ENCODE measurements at places on chromosomes 2 and 18.

DNA sequence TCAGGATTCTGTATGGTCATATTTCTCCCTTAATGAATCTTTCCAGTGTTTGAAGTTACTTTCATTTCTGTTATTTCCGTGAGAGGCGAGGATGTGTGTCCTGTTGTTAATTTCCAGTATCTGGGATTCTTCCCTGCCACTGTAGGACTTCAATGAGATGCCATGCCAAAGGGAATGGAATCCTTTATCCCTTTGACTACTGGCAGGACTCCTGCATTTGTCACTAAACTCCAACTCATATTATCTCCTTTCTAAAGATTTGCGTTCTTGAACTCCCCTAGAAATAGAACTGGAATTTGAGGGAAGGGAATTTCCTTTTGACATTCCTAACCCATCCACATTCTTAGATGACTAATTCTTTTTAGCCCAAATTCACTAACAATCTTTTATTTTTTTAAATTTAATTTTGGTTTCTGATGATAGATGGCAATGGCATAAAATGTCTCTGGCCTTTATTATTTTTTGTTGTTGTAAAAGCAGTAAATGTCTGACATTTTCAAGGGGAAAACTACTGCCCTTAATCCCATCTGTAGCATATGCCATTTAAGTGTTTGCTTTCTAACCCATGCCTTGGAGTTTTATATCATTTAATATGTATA lies 87.8 kb upstream of the EML6 start:
- no peak for DNase-seq

DNA sequence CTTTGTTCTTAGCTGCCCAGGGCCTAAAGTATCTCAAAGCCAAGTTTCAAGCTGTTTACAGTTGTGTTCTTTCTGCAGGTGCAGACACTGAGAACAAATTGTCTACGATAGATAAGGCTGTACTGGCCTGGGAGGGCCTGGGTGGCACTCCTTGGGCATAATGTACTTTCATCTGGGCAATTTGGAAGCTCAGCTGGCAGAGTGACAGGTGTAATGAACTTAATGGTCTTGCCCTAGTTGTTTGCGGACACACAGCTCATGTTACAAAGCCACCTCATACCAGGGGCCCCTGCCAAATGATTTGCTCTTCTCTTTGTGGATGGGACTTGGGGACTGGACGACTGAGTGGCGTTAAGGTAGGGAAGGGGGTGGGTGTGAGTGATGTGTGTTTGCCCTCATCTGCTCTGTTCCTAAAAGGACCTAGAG lies 4.3 kb downstream of the LDLRAD4 start:
- DNase-seq: no peak

DNA sequence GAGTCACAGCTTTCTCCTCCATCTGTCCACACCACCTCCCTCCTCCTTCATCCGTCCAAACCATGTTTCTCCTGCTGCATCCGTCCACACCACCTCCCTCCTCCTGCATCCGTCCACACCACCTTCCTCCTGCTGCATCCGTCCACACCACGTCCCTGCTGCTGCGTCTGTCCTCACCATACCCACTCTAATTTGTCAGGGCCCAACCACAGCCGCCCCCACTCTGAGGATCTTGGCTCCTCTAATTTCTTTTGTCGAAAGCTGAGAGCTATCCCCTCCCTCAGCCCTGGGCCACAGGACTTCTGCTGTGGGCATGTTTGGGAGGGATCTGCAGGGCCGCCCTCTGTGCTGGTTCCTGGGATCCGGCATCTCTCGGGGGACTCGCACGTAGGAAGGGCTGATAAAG lies 67.4 kb downstream of the TPO start:
- DNase-seq: no peak

DNA sequence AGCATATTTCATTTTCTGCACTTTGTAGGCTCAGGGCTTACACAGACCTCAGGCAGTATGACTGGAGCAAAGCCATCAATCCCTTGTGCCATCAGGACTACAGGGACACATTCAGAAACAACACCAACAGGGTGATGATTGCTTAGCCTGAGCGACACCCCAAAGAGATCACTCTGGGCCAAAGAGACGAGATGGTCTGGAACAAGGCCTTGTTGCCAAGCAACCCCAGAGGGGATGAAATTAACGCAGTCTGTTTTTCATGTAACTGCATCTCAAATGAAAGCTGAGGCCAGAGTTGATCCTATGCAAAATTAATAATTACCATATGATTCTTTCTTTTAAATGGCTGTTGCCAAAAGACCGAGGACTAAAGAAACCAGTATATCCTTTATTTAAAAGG lies 20.2 kb upstream of the B3GNT2 start:
- no peak for DNase-seq

GRCh38 chr2:226078666-226079065 lies 679.2 kb downstream of the NYAP2 start:
- DNase-seq: no peak

DNA sequence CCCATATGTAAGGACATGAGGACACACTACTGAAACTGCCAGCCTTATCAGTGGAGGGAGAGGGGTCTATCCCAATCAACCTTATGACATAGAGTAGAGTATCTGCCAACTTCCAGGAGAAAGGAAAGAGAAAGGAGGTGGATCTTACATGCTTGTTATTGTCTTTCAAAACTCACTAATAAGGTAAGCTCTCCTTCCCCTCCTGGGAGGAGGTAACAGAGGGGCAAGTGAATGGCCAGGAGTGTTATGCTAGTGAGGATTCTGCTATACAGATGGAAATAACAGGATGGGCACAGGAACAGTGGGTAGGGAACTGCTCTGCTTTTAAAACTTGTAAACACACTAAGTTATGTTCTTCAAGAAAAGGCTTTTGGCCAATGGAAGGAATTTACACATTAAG lies 1020.1 kb downstream of the TDRD15 start:
- DNase-seq: no peak

DNA sequence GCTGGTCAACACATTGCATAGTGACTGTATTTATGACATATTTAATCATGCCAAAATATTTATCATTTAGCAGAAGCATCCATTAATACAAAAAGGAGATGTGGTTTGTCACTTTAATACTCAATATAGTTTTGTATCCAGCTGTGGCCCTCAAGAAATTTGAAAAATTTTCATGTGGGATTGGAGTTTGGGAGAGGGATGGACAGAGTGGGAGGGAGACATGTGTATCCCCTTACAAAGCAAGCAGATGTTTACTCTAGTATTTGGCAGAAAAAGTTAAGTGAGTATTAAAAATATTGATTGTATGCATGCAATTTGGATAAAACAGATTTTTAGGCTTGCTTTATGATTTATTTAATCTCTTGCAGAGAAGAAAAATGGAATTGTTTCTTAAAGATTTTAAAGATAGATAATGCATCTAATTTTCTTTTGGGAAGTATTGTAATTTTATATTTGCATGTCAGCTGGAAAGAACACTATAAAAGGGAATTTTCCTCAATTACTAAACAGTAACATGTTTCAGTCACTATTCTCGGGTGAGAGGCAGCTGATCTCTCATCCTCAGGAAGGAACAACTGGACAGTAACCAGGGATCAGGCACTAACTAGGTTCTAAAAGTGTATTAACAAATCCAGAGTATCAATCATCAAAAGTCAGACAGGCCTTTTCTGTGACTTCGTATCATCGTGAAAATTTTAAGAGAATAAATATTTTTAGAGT lies 1184.7 kb upstream of the NXPH2 start:
- no peak for DNase-seq

DNA sequence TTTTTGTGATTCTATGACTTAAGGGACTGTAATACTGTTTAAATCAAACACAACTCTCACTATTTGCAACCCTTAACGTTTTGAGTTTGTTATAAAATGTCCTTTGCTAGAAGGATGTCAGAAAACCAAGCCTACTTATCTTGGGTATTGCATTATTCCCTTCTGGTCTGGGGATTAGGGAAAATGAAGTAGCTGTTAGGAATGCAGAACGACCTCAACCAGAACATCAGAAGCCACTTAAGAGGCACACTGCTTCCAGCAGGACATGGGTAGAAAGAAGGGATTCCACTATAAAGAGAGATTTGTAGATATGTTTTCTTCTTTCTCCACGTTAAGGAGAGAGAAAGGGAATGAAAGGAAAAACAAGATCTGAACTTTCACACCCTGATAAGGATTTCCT lies 101.2 kb downstream of the SETBP1 start:
- no peak for DNase-seq

DNA sequence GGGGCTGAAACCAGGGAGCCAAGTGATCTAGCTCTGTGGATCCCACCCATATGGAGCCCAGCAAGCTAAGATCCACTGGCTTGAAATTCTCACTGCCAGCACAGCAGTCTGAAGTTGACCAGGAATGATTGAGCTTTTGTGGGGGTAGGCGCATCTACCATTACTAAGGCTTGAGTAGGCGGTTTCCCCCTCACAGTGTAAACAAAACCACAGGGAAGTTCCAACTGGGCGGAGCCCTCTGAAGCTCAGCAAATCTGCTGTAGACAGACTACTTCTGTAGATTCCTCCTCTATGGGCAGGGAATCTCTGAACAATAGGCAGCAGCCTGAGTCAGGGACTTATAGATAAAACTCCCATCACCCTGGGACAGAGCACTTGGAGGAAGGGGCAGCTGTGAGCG lies 96.7 kb downstream of the CCDC148 start:
- no peak for DNase-seq

- no peak for DNase-seq
These were observed 11.2 kb downstream of the ANKAR start for GRCh38 chr2:189685540-189686229.

DNA sequence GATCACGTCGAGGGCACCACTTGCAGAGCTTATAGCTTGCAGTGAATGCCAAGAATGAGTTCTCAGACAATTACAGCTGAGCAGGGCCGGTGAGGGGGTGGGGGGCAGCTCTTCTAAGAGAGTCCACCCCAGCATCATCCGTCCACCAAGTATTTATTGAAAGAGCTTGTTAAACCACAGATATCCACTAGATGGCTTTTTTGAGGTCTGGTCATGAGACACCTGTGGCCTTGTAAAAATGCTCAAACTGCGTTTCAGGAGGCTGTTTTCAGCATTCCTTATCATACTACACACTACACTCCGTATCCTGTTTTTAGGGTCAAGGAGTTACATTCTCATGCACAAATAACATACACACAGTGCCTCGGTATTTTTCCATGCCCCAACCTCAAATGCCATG lies 51.5 kb downstream of the DNAJC10 start:
- no peak for DNase-seq

DNA sequence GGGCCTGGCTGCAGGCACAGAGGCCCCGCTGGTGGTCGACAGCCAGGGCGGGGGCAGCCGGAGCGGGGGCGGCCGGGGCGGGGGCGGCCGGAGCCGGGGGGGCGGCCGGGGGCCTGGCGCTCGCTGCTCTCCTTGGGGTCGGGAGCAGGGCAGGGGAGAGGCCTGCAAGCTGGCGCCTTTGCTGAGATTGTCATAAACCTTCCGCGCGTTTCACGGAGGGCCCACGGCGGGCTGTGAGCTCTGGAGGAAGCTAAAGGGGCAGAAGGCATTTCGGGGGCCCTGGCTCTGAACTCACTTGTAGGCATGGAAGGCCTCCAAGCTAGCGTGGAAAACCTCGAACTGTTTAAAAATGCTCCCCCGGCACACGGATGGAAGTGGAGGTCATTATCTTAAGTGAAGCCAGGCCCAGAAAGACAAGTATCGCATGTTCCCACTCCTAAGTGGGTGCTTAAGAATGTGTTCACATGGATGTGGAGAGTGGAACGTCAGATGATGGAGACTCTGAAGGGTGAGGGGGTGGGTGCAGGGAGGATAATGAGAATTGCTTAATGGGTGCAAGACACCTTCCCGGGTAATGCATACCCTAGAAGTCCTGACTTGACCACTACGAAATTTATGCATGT lies 629 bp downstream of the PRELID3A start:
- DNase-seq: no peak

DNA sequence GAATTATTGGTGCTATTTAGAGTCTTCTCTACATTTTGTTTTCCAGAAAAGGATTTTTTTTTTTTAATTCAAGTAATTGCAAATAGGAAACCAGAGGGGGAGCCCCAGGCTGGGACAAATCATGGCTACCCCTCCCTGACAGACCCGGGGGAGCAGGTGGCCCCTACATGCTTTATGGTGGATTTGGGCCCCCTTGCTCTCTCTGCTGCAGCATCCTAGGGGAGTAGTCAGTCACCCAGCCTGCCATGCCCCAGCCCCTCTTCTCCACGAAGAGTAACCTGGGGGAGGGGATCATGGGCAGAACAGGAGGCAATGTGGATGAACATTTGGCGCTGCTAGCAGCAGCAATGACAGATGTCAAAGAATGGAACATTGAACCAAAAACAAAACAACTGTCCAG lies 4.6 kb downstream of the C2orf81 start:
- no peak for DNase-seq

- no peak for DNase-seq
These were observed 18.7 kb upstream of the ACVR1 start for GRCh38 chr2:157894694-157895435.

DNA sequence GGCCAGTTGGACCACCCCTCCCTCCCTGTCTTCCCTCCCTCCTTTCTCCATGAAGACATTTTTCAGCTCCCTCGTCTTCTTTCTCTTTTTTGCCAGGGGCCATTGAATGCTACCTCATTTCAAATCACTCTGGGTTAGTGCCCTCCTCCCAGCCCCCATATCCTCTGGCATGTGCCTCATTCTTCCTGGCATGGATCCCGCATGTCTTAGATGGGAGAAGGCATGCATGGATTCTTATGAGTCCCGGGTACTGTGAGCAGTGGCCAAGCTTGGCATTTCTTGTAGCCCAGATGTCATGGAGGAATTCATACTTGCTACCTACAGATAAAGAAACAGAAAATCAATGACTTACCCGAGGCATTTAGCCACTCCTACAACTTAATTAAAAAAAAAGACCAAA lies 9.0 kb upstream of the HAAO start:
- DNase-seq: no peak

- no peak for DNase-seq
These were observed 38.4 kb downstream of the VPS54 start for GRCh38 chr2:63980794-63981193.

GRCh38 chr2:148967578-148967977 lies 70.9 kb upstream of the LYPD6B start:
- DNase-seq: no peak

DNA sequence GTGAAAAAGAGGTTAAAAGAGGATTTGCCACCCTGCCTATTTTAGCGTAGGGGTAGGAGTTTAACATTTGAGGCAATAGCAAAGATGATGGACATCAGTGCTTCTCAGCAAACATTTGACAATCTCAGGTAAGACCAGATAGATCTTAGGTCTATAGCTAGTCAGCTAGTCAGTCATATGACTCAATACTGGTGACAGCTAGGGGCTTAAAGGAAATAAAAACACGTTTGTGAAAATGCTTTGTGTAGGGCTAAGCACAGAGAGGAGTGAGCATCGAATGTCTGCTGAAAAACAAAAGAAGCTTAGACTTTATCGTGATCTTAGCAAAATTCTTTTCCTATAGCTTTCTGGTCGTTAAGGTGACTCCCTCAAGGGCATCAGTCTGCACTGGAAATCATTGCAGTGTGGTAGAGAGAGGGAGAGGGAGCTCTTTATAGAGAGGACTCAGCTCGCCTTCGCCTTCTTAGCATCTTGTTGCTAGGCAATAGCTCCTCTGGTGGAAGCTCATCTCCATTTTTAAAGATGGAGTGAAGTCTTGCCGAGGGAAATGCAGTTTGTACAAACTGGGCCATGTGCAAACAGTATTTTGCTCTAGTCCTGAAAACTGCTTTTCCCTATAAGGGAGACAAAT lies 62.8 kb upstream of the SLC38A11 start:
- DNase-seq: no peak

- DNase-seq: no peak
These were observed 21.2 kb upstream of the OR6B3 start for GRCh38 chr2:240074545-240074944.

- no peak for DNase-seq
These were observed 56.8 kb upstream of the TANK start for GRCh38 chr2:161103451-161103831.

GRCh38 chr2:17311771-17312511 lies 206.3 kb downstream of the RAD51AP2 start:
- DNase-seq: no peak
